Stimulated activated CD8-positive, alpha-beta memory T cell treated with anti-CD3 and anti-CD28 coated beads, Interleukin-7, amount 100 ng/mL, for 1 hour (primary cell): ENCODE measurements at places on chromosomes 12 and 14.

- no peak for DNase-seq
Measured at GRCh38 chr14:76431538-76431937, 55.6 kb downstream of the ESRRB start.

- no peak for DNase-seq
Measured at GRCh38 chr12:55965941-55966407, at the start of gene PMEL. TSS of gene PMEL (minus strand) at chr12:55966042. CDS start at chr12:55966011, 31 bp downstream.

GRCh38 chr14:57486767-57487379 lies 6.8 kb downstream of the CCDC198 start:
- no peak for DNase-seq

DNA sequence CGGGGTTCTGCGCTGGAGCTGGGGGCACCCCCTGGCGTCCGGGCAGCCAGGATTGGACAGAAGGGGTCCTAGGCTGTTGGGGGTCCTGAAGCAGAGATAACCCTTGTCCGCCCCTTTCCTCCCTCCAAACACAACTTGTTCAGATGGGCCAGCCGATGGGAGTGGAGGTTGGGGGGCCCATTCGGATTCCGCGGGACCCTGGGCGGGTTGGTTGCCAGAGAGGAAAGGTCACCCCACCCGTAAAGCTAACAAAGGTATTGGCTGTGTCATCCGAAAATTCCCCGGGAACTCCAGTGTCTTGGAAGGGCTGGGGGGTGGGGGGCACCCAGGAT lies 1.3 kb downstream of the FAM222A start:
- no peak for DNase-seq

DNA sequence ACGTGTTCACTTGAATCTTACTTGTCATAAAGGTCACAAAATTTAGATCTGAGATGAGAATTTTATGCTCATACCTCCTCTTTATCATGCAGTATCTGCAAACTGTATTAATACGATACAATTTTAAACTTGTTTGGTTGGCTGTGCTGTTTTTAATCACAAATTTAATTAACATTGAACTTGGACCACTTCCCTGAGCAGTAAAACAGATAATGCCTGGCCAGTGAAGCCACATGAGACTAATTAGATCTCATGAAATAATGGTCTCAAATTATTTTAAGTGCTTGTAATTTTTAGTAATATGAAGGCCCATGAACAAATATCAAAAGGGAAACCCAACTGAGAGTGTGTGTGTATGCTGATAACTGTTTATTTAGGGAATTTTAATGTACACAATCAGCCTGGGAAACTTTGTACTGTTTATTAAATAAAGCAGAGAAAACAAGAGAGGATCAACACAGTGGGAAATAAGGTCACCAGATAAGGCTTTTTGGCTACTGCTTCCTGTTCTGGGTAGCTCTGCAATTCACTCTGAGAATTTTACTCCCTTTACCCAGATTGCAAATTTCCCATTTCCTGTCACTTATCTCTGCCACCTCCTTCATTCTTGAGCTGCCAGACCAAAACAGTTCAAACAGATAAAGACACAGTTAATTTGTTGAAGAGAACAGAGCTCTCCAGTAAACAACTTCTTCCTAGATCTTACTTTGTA lies 61.6 kb upstream of the GNPNAT1 start:
- no peak for DNase-seq

- no peak for DNase-seq
Measured at GRCh38 chr14:101480022-101480746, 81.1 kb upstream of the DIO3 start.

GRCh38 chr14:104752423-104752734 lies 568 bp upstream of the SIVA1 start:
- no peak for DNase-seq

DNA sequence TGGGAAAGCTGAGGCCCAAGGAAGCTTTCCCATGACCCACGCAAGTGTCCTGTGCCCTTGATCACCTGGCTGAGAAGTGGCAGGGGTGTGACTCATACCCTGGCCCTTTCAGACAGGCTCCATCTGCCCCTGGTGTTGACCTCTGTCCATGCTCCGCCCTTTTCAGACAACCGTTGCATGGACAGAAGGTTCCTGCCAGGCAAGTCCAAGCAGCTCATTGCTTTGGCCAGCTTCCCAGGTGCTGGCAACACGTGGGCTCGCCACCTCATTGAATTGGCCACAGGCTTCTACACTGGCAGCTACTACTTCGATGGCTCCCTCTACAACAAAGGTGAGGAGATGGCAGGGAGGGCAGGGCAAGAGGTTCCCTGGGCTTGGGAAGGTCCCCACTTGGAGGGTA lies 103.5 kb downstream of the WSCD2 start:
- DNase-seq, result no peak

- DNase-seq, result no peak
Measured at GRCh38 chr14:68727315-68728047, 65.4 kb downstream of the ZFP36L1 start.

GRCh38 chr14:47278233-47278842 lies 397.1 kb downstream of the MDGA2 start:
- DNase-seq, result no peak

GRCh38 chr14:29039171-29039570 lies 272.6 kb downstream of the FOXG1 start:
- no peak for DNase-seq
